ENCODE measurements at places on chromosomes 16 and 17.

DNA sequence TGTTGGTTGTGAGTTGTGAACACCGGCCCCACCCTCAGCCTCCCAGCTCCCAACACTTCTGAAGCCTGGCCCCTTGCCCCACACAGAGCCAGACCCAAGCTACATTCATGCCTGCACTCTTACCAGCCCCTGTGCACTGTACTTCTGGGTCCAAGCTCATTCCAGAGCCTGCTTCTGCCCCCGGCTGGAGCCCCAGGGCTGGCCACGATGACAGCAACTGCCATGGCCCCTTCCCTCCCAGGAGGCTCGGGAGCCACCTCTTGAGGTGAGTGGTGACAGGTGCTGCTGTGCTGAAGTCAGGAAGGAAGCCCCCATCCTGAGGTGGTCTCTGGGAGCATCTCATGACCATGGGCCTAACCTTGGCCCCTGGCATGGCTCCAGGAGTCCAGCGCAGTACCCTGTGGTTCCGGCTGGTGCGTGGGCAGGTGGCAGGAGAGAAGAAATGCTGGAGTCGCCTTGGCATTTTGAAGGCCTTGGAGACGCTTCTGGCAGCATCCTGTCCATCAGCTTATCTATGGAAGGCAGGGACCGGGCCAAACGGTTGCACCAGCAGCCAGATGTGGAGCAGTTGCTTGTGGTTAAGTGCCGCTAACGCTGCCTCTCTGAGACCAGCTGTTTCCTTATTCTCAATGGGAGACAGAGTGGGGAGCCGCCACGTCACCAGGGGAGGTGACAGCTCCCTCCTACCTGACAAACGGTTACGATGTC lies 3.9 kb upstream of the CDT1 start:
- no peak for DNase-seq

DNA sequence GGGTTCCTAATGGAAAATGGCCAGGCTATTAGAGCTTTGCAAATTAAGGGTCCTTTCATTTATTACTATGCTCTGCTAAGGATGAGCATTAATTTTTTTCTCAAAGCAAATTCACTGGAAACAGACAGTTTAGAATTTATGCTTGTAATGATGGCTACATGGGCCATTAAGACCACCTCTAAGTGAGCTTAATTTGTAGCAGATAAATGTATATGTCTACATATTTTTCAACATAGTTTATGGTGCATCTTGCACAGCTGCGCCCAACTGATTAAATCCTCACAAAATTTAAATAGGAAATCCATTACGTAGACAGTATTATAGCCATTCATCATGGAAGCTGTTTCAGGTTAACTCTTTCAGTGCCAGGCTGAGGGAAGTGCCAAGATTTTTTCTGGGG lies 220.9 kb downstream of the CBLN1 start:
- DNase-seq: no peak

DNA sequence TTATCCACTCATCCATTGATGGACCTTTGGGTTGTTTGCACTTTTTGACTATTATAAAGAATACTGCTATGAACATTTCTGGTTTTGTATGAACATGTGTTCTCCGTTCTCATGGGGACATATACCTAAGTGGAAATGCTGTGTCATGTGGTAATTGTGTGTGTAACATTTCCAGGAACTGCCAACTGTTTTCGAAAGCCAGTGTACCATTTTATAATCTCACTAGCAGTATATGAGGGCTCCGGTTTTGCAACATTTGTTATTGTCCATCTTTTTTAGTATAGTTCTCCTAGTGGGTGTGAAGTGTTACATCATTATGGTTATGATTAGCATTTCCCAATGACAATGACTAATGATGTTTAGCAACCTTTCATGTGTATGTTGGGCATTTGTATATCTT lies 5.1 kb upstream of the TRIM25 start:
- no peak for DNase-seq

- peak; percentile 82 for DNase-seq
Measured at GRCh38 chr16:17367923-17368322, 102.8 kb downstream of the XYLT1 start.

DNA sequence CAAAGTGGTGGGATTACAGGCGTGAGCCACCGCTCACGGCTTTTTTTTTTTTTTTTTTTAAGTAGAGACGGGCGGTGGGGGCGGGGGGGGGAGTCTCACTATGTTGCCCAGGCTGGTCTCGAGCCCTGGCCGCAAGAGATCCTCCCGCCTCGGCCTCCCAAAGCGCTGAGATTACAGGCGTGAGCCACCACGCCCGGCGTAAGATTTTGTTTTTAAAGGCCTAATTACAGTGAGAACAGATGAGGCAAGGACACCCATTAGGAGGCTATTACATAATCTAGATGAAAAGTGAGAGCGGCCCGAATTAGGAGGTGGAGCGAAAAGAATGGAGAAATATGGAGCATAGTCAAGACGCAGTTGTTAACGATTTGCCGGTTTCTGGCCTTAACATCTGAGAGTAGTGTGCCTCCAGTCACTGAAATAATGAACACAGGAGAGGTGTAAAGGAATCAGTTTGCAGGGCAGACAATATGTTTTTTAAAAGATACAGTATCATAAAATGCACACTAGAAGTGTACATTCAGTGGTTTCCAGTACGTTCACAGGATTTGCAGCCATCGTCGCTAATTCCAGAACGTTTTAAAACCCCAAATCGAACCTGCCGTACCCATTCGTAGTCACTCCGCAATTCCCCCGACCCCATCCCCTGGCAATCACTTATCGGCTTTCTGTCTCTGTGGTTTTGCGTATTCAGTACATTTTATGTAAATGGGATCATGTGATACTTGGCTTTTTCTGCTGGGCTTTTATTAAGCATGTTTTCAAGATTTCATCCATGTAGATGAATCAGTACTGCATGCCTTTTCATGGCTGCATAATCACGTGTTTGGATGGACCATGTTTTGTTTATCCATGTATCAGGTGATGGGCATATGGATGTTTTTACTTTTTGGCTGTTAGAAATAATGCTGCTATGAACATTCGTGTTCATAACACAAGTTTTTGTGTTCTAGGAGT lies 1.4 kb upstream of the SLX4 start:
- DNase-seq: peak; percentile 4

GRCh38 chr16:12600536-12601256 lies 203.0 kb downstream of the CPPED1 start:
- DNase-seq: no peak

GRCh38 chr16:67329901-67330300 lies 3.3 kb downstream of the LRRC36 start:
- DNase-seq: no peak

- no peak for DNase-seq
Measured at GRCh38 chr17:34255381-34255732, 272 bp downstream of the CCL2 start.

GRCh38 chr16:68324336-68324735 lies 13.5 kb downstream of the PRMT7 start:
- no peak for DNase-seq

GRCh38 chr16:85888405-85889331 lies 10.3 kb upstream of the IRF8 start:
- no peak for DNase-seq

GRCh38 chr16:88298833-88299745 lies 83.7 kb upstream of the ZNF469 start:
- no peak for DNase-seq

- no peak for DNase-seq
Measured at GRCh38 chr16:1320097-1320496, 10.7 kb downstream of the UBE2I start.

DNA sequence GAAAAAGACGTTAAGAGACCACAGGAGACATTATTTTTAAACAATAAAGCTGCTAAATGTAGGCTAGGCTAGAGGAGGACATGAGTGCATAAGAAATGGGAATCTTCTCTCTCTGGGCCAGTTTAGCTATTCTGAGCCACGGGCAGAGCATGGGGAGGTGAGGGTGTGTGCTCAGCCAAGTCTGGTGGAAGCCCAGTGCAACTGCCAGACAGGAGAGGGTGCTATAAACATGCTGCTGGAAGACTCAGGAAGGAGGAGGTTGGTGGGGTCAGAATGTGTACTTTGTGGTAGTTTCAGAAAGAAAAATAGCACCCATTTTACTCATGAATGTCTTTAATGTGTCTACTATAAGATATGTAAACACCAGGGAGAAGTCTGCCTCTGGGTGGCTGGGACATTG lies 5.9 kb upstream of the SDK2 start:
- DNase-seq: peak; percentile 52

DNA sequence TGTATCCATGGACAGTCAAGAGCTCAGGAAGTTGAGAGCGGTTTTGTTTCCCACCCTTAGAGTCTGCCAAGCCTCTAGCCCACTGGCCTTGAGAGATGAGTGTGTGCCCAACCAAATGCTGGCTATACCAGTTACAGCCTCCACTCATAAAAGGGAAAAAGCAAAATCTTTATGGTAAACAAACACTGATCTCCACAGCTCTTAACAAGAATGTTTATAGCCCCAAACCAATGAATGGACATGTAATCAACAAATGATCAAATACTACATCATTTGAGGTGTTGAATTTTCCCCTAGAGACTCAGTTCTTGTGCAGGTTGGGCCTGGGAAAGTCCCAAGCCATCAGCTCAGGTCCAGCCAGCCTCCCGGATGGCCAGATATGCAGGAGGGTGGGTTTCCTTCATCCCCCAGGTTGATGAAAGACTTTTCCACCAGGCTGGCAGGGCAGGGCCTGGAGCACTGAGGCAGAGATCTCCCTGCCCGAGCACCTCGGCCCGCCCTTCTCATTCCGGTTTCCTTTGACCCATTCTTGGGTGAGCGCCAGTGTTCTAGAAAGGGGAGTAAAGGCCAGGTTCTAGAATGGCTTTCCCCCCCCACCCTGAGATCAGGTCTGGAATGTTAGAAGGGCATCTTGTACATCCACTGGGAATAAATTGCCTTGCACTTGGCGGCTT lies 3.9 kb upstream of the EFTUD2 start:
- DNase-seq: no peak

GRCh38 chr16:87725596-87726235 lies 40.1 kb downstream of the KLHDC4 start:
- DNase-seq: no peak

GRCh38 chr16:85129876-85130704 lies 17.8 kb upstream of the CIBAR2 start:
- no peak for DNase-seq

DNA sequence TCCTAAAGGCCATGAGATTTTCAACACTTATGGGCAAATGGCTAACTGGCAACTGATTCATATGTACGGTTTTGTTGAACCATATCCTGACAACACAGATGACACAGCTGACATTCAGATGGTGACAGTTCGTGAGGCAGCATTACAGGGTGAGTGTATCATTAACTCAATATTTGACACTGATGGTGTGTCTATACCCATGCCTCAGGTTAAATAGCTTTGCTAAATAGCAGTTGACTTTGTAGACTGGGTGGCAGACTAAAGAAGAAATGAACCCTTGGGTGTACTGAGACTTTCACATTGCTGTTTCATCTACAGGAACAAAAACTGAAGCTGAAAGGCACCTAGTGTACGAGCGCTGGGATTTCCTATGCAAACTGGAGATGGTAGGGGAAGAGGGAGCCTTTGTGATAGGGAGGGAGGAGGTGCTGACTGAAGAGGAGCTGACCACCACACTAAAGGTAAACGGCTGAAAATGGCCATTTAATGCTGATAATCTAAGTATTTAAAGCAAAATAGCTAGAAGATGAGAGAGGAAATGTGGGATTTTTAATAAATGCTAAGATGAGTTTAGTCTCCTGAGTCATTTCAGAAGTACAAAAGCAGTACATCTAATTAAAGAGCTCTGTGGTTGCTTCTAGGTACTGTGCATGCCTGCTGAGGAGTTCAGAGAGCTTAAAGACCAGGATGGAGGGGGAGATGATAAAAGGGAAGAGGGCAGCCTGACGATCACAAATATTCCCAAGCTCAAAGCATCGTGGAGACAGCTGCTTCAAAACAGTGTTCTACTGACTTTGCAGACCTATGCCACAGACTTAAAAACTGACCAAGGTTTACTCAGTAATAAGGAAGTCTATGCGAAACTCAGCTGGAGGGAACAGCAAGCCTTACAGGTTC lies 3.0 kb downstream of the SETD6 start:
- DNase-seq: no peak

- DNase-seq: no peak
Measured at GRCh38 chr16:47465919-47466630, 4.9 kb downstream of the PHKB start.

DNA sequence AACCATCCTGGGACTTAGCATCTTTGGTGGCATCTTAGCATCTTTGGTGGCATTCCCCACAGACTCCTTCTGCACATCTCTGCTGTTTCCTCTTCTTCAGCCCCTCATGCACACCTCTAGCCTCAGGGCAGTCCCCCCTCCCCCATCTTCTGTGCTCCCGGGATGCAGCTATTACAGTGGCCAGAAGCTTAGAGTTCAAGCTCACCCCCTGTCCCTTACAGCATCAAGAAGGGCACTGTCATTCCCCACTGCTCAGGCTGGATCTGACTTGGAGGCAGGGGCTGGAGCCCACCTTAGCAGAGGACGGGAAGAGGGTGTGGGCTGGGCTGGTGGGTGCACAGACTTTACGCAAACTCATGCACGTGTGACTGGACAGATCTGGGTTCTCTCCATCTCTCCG lies 650 bp downstream of the EPN3 start:
- DNase-seq: no peak

DNA sequence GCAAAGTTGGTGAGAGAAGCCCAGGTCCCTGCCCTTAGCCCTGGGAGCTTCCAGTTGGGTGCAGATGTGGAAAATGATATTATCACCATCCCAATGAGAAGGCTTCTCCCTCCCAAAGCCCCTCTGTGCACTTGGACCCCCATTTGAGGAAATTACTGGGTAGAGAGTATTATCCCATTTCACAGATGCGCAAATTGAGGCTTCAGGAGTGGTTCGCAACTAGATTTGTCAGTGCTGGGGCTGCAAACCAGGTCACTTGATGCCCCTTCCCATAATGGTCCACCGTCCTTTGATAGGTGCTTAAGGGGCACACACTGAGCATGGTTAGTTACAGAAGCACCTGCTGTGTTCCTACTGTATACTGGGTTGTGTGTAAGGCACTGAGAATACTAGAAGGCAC lies 14.3 kb upstream of the FOXN1 start:
- no peak for DNase-seq

GRCh38 chr16:61595605-61596004 lies 440.6 kb downstream of the CDH8 start:
- DNase-seq: no peak

GRCh38 chr17:78330570-78331224 lies 29.2 kb downstream of the SOCS3 start:
- DNase-seq: no peak

- no peak for DNase-seq
Measured at GRCh38 chr17:76678330-76678729, 32.4 kb downstream of the MXRA7 start.

DNA sequence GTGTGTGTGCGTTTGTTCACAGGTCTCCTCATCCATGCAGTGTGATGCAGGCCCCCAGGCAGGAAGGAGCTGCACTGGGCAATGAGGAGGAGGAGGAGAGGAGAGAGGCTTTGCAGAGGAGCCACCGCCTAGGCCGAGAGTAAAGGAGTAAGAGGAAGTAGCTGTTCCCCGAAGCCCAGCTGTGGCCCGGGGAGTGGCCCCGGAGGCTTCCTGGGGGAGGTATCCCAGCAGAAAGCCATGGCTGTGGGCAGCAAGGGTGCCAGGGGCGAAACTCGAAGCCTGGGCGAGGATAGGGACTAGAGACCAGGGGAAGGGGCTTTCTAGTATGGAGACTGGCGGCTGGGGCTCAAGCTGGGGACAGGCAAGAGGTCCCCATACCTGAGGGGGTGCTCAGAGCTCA lies 12.2 kb downstream of the C16orf95 start:
- DNase-seq: no peak

GRCh38 chr16:16161319-16161718 lies 62.0 kb downstream of the ABCC6 start:
- no peak for DNase-seq

Measured in WTC11 (cell line).